ENCODE measurements at places on chromosomes 1 and 21.

- no peak for ATAC-seq
These were observed 43.9 kb downstream of the SNRPE start for GRCh38 chr1:203905275-203905674.

GRCh38 chr1:197638316-197638715 lies 137.0 kb downstream of the DENND1B start:
- no peak for ATAC-seq

- ATAC-seq: peak; percentile 15
These were observed 86.0 kb upstream of the ZBTB40 start for GRCh38 chr1:22365331-22366295.

- no peak for ATAC-seq
These were observed 97.4 kb downstream of the KCNJ15 start for GRCh38 chr21:38354231-38354630.

DNA sequence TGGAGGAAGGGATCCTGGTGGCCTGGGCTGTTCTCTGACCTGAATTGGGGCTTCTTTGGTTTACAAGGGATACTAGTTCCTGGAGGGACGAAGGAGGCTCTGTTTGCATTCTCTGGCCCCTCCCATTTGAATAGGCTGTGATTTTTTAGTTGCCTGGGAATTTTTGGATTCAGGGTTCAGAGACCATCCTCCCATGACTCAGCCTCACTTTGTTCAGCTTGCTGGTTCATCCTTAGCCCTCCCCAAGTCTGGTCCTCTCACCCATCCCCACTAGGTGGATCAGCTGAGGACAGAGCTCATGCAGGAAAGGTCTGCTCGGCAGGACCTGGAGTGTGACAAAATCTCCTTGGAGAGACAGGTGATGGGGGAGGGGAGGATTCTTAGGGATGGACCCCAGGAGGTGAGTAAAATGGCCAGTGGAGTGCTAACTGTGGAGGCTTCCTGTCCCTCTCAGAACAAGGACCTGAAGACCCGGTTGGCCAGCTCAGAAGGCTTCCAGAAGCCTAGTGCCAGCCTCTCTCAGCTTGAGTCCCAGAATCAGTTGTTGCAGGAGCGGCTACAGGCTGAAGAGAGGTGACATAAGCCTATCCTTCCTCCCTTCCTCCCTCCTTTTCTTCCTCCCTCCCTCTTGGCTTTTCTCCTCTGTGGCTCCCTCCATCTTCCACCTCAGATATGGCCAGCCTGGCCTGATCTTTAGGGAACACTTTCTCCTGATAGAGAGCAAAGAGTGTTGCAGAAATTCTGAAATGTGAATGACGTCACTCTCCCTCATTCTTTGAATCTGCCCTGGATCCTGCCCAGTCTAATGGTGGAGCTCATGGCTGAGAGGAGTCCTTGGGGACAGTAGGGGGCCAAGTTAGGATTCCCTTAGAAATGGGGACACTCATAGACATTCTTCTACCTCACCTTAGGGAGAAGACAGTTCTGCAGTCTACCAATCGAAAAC lies 4.5 kb upstream of the TUFT1 start:
- no peak for ATAC-seq

GRCh38 chr1:192608671-192609070 lies 27.3 kb upstream of the RGS13 start:
- ATAC-seq: no peak

GRCh38 chr1:47812904-47813514 lies 184.2 kb downstream of the TRABD2B start:
- ATAC-seq: peak; percentile 83

DNA sequence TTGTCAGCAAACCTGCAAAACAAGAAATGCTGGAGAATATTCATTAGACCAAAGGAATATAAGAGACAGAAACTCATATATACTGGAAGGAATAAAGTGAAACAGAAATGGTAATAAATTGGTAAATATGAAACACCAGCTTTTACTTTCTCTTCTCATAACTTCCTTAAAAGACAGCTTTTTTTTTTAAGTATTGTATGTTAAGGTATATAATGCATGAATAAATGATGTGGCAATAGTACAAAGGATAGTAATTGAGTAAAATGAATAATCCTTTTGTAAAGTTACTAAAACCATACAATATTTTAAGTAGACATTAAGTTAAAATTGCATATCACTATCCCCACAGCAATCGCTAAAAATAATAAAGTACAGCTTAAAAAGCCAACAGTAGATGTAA lies 64.8 kb downstream of the TRIM33 start:
- no peak for ATAC-seq

DNA sequence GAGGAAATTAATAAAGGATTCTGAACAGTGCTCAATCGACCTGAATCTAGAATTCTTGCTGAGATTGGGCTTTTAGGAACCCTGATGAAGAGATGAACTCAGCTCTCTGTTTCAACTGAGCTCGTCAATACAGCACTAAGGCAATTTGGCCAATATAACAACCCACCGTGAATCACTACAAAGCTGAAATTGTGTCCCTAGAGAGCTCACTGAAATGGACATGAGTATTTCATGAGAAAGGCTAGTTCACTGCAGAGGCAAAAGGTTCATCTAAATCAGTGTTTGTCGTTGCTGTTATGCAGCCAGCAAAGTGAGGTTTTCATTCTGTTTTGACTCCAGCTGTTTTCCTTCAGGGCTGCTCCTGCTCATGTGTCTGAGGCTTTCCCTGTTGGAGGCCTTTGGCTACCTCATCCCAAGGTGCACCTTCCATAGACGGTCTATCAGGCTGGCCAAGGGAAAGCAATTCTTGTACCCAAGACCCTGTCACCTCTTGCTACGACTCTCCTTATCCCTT lies 83.5 kb downstream of the URB2 start:
- no peak for ATAC-seq

DNA sequence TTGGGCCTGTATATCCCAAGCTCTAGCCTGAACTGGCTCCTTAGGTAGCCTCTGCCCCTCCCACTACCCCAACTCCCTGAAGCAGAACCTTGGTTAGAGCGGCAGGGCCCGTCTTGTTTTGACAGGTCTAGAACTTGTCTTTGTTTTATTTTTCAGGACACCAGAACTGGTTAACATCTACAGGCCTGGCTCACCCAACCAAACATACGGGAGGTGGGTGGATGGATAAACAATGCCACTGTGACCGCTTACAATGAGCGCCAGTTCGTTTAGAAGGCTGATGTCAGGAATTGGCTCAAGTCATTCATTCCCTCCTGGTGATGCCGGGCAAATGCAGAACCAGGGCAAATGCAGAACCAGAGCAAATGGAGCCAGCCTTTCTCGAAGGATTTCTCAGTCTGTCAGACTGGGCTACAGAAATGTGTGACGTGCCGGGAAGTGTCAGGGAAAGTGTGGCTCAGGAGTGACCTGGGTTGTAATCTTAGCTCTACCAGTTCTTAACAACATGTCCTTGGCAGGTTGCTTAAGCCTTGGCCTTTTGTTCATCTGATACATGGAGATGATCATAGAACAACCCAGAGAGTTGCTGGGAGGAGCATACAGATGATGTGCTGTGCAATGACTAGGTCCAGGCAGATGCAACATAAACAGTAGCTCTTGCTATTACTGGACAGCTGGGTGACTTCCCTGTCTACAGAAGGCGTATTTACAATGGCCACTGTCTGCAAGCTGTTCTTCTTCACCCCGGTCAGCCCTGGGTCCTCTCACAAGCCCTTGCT lies 30.5 kb upstream of the BTG2 start:
- no peak for ATAC-seq

DNA sequence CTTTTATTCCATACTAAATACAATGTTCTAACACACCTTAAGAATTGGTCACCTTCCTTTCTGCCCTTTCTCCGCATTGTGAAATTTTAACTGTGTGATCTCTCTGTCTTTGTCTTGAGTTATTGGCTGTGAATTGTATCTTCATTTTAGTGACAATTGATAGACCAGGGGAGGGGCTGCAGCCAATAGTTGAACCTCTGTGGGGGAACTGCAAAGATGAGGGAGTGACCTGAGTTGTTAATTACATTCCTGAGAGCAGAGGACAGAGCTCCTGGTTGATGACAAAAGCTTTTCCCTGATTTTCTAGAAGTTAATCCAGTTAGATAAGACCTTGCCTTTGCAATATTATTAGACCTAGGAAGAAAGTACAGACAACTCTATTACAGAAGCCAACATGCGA lies 1535.7 kb downstream of the BRINP3 start:
- ATAC-seq: no peak

GRCh38 chr1:71918630-71919029 lies 363.7 kb downstream of the NEGR1 start:
- ATAC-seq: no peak

DNA sequence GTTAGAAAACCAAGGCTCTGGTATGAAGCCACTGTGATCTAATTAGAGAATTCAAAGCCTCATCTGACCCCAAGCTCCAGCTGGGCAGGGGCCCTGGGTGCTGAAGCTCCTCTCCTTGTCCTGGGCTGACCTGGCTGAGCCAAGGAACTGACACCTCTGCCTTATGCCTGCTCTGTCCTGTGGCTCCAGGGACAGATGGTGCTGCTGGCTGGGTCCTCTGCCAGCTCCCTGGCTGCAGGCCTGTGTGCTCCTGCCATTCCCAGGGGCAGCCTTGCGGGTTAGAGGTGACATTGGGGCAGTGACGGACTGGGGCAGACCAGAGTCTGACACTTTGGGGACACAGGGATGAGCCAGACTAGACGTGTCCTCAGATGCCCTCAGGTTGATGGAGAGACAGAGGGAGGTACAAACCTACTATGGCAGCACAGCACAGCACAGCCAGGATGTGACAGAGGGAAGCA lies 11.8 kb downstream of the ACOT11 start:
- no peak for ATAC-seq

DNA sequence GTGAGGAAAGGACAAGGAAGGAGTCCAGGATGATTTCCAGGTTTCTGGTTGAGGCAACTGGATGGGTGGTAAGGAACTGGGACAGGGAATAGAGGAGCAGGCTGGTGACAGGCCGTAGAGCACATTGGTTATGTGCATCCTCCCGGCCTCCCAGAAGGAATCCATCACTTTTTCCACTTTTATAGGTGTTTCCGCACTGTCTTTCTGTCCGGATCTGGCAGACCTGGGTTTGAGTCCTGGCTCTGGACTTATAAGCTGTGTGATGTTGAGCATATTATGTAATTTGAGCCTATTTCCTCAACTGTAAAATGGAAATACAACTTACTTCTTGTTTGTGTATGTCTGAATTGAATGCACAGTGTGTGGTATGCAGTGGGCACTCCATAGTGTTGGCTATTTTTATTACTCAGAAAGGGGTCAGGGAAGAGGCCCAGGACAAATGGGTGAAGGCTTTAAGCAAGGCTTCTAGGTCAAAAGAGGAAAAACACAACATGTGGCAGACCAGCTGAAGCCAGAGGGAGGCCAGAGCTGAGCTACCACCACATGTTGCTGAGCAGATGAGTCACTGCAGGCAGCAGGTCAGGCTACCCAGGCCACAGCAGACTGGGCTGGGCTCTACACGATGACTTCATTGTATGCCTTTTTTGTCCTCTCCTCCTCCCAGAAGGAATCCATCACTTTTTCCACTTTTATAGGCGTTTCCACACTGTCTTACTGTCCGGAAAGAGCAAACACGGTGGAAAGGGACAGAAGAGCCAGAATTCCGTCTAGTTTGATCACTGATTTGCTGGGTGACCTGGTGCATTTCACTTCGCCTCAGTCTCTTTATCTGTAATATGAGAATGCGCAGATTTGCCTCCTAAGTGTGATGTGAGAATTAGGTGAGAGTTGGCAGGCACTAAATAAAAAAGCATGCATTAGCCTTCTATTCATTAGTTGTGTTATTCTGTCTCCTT lies 791 bp upstream of the MAST2 start:
- ATAC-seq: peak; percentile 87

GRCh38 chr1:9455487-9456234 lies 83.6 kb upstream of the SLC25A33 start:
- ATAC-seq: peak; percentile 58

GRCh38 chr1:157095091-157095490 lies 4.5 kb downstream of the ETV3L start:
- ATAC-seq: no peak

DNA sequence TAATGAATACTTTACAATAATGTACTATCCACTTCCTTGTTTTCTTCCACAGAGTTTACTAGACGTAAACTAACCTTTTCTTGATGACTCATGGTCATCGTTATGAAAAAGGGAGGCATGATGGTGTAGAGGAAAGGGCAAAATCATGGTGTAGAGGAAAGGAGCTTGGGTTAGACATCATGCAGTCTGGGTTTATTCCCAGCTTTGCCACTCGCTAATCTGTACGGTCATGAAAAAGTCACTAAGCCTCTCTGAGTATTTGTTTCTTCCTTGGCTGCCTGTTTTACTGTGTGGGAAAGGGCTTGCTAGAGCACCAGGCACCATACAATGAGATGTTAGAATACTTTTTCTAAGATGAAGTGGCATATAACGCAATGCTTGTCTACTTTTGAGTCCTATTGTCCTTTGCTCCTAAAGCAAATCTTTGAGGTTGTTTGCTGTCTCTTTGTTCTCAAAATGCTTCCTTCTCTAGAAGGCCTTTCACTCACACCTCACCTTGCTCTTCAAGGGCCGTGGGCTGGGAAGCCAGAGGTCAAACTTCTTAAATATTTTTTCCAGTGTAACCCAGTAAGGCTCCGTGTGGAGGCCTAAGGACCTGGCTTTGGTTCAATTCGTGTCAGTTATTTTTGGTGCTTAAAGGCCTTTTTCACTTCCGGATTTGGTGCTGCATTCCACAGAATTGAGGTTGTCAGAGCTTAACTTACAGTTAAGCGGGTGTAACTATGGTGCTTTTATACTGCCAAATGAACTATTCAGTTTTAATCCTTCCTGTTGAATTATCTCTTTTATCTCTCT lies 9.9 kb upstream of the ETV3 start:
- ATAC-seq: no peak

- ATAC-seq: no peak
These were observed 472.7 kb downstream of the NPHP4 start for GRCh38 chr1:5519366-5520135.

GRCh38 chr1:234730770-234731568 lies 121.0 kb upstream of the IRF2BP2 start:
- peak; percentile 77 for ATAC-seq

DNA sequence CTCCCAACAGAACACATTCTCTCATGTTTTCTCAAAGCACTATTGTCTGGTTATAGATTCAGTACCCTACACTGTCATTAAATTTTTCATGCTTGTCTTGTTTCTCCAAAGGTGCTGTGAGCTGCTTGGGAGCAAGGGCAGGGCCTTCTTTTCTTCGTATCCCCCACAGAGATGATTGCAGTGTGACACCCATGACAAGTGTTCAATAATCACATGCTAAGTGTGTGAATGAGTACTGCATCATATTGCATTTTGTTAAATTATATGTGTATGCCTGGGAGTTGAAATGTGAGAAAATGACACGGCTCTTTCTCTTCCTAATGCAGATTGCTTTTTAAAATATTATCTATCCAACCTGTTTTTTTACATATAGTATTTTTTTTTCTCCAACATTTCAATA lies 57.3 kb upstream of the MAGI3 start:
- no peak for ATAC-seq

GRCh38 chr21:45054927-45055612 lies 19.3 kb upstream of the ADARB1 start:
- ATAC-seq: no peak

- ATAC-seq: peak; percentile 30
These were observed 56.0 kb upstream of the ABCG1 start for GRCh38 chr21:42162831-42163510.

DNA sequence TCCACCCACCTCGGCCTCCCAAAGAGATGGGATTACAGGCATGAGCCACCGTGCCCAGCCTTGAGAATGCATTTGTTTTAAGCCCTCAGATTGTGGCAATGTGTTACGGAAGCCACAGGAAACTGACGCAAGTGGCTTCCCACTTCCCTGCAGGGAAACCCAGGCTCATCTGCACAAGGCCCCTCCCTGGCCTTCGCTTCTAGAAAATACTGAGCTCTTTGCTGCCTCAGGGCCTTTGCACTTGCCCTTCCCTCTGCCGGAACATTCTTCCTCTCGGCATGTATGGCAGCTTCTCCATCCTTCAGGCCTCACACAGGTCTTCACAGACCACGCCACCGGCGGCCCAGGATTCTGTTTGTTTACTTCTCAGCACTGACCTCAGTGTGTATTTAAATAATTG lies 137.0 kb upstream of the TMEM51 start:
- no peak for ATAC-seq
